ENCODE measurements at places on chromosomes 4 and X.

- no peak for DNase-seq
These were observed 13.1 kb upstream of the EOLA1 start for GRCh38 chrX:149527705-149528104.

DNA sequence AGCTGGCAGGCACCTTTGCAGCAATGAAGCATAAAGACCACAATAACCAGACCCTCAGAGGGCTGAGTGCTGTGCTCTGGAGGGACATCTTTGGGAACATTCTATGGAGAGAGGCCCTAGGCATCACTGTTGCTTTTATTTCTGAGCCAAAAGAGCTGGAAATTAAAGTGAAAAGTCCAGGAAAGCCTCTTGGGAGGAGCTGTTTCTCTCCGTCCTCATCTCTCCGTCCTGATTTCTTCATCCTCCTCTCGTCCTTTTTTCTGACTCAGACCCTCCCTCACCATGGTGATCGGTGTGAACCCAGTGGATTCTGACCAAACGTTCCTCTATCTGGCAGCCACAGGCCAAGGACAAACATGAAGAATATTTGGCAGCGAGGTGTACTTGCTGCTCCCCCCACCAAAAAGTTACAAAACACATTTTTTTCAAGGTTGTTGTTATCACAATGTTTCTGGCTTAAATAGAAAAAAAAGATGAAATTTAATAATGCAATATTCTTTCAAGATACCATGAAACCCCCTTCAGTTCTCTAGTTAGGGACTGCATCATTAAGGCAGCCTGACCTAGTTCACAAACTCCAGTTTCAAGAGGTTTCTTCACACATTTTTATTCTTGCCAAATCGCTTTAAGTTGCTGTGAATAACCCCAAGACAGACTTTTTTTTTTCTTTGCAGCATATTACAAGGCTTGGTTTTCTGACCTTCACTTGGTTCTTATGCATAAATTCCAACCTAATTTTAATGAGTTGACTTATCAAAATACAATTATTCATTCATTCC lies 80.2 kb downstream of the SCD5 start:
- peak; percentile 93 for DNase-seq

DNA sequence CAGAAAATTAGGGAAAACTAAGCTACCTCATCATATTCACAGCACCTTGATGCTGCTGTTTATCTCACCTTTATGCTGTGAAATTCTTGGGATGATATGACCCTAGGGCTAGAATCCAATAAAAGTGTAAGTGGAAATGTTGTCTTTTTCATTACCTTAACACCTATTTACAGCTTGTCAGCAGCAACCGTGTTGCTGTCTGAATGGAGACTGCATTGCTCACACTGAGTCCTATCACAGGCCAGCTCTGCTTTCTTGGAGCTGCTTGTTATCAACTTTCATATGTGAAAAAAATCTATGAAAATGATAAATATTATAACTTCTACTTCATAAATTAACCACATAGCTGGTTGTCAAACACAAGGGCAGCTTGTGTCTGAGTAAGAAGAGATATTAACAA lies 789.5 kb downstream of the TECRL start:
- DNase-seq: no peak

GRCh38 chrX:129754056-129755024 lies 15.6 kb downstream of the XPNPEP2 start:
- DNase-seq: no peak

DNA sequence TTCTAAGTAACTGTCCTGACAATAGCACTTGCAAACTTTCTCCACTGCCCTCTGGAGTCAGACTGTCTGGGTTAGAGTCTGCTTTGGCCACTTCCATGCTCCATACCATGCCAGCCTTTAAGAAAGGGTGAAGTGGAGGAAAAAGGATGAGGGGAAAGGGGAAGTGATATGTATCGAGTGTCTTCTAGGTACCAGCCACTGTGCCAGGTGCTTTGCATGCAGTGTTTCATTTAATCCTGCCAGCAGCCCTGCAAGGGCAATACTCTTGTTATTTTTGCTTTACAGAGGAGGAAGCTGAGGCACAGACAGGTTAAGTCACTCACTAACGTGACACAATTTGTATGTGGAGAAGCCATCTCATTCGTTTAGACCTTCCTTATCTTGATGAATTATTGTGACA lies 55.6 kb downstream of the RTL9 start:
- DNase-seq: no peak
